NCI-H1417 treated with DMSO at 0.1 percent for 48 hours (cell line): ENCODE measurements at places on chromosomes 5 and 9.

- no peak for DNase-seq
Measured at GRCh38 chr9:114000671-114001409, 77.3 kb downstream of the AMBP start.

- DNase-seq, result no peak
Measured at GRCh38 chr5:140214831-140215230, 39.8 kb downstream of the CYSTM1 start.

DNA sequence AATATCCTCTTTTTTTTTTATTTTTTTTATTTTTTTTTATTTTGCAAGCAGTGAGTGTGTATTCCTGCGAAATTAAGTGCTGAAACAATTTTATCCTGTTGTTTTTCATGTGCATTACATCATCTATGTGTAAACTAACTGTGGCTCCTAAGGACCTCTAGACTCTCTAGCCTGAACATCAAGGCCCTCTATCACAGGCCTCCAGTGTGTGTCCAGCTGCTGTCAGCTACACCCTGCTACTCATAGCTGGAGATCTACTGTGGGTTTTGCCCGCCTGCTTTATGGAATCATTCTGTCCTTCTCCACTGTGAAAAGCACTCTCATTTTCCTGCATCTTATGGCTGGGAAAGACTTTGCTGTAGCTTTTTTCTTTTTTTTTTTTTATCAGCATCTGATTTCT, 157.8 kb downstream of the KCTD16 start:
- DNase-seq, result no peak

DNA sequence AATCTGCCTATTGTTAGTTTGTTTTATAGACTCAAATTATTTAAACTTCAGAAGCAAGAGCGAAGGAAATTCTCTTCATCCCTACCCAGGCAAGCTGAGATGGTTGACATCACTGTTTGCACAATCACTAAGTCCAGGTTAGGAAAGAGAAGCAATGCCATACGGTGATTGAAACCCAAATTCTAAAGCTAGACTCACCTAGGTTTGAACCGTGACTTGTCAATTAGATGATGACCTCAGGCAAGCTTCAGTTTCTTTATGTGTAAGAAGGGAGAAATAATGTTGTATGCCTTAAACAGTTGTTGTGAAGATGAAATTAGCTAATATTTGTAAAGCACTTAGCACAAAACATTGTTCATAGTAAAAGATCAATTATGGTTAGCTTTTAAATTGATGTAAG, 96.5 kb upstream of the ANKRD55 start:
- no peak for DNase-seq

DNA sequence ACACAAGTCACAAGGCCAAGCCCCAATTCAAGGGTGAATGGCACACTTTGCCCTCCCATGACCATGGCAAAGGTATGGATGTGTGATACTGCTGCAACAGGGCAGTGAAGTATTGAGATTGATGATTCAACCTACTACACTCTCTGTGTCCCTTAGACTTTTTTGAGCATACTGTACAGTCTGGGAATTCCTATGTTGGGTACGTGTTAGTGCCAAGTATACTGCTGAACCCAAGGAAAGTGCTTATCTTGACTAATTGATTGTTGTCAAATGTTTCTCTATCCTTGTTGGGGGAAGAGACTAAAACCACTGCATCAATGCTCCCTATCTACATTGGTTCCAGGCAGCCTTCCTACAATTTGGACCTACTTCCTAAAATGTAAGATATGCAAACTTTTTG, 93.7 kb downstream of the NDFIP1 start:
- no peak for DNase-seq

- DNase-seq, result no peak
Measured at GRCh38 chr9:81782313-81782995, 93.1 kb upstream of the TLE1 start.

GRCh38 chr5:9015937-9016270, 530.0 kb downstream of the SEMA5A start:
- no peak for DNase-seq

GRCh38 chr9:87793292-87793691, 67.4 kb downstream of the CTSL start:
- no peak for DNase-seq

- DNase-seq, result no peak
Measured at GRCh38 chr5:131264451-131265099, 722 bp downstream of the CDC42SE2 start.

GRCh38 chr5:89595056-89595455, 712.1 kb upstream of the MEF2C start:
- DNase-seq, result no peak

GRCh38 chr5:72296256-72296655, 23.8 kb downstream of the MRPS27 start:
- no peak for DNase-seq

DNA sequence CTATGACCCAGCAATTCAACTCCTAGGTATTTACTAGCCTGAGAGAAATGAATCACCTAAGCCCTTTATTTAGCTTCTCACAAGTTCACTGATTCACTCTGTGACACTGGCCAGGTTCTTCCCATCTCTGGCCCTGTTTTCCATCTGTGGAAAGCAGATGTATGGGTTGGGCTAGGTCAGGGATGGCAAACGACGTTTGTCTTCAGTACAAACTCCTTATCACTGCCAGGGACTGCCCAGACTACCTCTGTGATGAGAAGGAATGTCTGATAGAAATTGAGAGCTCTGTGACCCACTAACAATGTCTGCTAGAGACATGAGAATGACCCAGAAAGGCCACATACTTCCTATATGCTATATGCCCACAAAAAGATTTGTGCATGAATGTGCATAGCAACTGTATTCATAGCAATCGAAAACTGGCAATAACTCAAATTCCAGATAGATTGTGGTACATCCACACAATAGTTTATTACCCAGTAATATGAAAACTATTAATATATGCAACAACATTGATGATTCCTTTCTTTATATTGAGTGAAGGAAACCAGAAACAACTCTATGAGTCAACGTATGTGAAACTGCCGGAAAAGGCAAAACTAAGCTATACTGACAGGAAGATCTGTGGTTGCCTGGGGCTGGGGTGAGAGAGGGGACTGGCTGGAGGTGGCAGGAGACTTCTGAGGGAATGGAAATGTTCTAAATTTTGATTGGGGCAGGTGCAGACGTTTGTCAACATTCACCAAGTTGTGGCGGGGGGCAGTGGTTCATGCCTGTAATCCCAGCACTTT, 32.0 kb upstream of the ADAM19 start:
- DNase-seq, result no peak

DNA sequence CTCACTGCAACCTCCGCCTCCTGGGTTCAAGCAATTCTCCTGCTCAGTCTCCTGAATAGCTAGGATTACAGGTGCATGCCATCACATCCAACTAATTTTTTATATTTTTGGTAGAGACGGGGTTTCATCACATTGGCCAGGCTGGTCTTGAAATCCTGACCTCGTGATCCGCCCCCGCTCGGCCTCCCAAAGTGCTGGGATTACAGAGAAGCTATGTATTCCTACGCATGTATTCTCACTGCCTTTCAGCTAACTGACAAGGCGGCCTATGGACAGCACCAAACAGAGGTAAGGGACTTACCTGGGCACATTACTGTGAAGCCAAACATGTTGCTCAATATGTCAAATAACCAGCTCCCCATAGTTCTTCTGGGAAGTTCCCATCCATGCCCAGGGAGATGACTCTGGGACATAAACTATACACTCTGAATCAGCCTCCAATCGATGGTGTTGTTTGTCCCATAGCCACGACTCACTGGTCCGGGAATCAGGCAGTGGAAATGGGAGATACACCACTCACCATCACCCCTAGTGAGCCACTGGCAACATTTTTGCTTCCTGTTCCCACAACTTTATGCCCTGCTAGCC, 114.6 kb downstream of the SYK start:
- no peak for DNase-seq

DNA sequence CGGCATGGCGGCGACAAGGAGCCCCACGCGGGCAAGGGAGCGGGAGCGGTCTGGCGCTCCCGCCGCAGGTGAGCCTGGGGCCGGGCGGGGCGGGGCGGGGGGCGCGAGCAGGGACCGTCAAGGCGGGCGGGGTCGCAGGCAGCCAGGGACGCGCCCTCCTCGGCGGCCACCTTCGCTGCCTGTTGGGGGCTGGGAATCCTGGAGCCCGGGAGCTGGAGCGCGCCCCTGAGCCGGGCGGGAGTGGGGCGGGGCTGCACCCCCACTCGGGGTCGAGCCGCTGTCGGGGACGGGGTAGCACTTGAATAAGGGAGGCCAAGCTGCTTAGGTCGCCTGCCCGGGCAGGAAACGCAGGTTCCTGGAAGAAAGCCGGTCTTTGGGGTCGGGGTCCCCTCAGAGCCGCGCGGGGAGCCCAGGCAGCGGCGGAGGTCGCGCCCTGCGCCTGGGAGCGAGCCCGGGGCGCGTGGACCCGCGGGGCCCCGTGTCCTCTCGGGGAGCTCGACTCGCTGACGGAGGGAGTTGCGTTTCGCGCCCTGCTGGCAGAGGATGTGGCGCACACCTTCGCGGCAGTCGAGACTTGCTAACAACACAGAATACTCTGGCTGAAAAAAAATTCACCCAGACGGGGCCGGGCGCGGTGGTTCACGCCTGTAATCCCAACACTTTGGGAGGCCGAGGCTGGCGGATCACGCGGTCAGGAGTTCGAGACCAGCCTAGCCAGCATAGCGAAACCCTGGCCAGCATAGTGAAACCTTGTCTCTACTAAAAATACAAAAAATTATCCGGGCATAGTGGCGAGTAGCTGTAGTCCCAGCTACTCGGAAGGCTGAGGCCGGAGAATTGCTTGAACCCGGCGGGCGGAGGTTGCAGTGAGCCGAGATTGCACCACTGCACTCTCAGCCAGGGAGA, 552 bp downstream of the OTULINL start:
- DNase-seq, result no peak

- DNase-seq, result no peak
Measured at GRCh38 chr9:125810161-125810560, 63.0 kb downstream of the PBX3 start.

GRCh38 chr5:131250751-131251475, 12.9 kb upstream of the CDC42SE2 start:
- no peak for DNase-seq

GRCh38 chr5:172453986-172454357, 353 bp downstream of the SH3PXD2B start:
- no peak for DNase-seq

- DNase-seq, result no peak
Measured at GRCh38 chr5:116699332-116699731, 124.7 kb upstream of the SEMA6A start.

DNA sequence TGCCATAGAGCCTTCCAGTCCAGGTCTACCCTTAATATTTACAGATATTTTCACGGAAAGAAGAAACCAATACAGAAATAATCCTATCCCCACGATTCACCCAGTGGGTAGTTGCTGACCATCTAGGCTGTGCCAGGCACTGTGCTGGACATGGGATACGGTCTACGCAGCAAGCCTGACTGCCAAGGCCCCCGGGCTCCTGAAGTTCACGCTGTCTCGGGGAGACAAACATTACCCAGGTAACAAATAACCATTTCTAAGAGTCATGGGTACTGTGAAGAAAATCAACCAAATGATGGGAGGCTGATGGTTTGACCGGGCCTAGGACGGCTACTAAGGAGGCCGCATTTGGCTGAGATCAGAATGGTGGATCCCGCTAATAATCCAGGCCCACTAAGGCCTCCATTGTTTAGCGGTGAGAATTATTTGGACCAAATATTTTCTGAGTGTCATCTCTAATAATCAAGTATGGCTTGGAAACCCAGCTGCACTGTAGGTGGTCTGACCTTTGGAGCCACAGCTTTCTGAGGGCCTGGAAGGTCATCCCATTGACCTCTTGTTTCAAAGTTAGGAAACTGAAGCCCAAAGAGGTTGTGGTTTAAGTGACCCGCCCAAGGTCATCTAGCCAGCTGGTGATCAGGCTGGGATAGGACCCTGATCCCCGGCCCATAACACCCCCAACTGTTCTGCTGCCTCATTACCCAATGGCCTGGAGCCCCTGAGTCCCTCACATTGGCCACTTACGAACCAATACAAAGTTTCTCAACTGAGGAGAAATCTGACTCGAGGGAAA, 82.4 kb downstream of the AK8 start:
- DNase-seq, result no peak

DNA sequence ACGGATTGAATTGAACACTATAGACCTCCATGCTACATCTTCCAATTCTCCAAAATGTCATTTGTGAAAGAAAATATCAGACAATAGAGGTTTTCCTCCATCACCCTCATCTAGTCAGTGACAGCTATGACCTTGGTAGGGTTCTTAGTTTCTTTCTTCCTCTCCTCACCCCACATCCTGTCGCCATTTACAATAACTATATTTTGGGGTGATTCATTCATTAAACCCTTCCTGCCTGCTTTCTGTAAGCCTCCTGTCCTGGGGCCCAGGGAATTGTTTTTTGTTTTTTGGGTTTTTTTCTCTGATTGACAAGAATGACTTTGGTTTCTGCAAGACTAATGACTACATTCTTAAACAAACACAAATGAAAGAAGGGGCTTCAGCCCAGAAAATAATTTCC, 82.6 kb downstream of the PRELID2 start:
- DNase-seq, result no peak

GRCh38 chr9:110208031-110208430, at the start of gene C9orf152:
TSS of gene C9orf152 (minus strand) at chr9:110208159. CDS start at chr9:110207579, 580 bp downstream.
- no peak for DNase-seq

DNA sequence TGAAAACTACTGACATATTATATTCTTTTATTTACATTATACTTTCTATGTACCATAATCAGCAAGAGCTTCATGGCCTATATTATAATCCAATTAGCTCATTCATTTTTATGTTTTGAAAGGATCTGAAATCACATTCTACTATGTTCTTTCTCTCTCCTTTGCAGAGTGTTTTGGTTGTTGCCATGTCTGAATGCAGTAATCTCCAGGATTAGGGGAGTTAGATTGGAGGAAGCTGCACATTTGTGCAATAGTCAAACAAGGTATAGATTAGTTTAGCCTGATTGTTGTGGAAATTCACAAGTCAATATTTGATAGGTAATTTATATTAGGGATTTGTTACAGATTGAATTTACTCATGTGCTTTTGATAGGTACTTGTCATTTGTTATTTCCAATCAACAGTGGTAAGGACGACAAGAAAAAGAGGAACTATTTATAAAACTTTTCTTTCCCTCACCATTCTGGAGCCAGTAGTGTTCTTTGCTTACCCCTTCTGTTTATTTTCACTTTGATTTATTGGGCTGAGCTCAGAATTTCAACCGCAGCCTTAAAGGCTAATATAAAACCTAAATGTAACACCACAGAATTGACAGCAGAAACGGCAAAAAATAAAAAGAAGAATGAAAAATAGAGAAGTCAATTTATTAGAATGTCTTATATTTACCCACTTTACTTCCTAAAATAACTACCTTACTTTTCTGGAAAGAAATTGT, 597.0 kb downstream of the CHSY3 start:
- no peak for DNase-seq

- no peak for DNase-seq
Measured at GRCh38 chr5:79613549-79613948, 1.3 kb downstream of the TENT2 start.

DNA sequence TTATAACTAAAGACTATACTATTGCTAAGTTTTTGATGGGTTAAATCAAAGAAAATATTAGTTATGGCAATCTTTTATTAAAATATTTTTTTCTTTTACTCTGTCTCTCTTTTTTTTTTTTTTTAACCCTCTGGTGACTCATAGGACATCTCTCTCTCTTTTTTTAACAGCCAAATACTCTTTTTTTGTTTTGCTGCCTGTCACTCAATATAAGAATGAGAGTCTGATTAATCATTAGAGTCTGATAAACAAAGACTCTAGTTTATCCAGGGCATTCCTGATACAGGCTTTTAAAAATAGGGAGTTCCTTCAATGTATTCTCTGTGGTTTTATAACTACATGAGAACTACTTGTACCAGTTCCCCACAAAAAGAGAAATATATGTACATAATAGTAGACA, 77.3 kb downstream of the SLC38A9 start:
- no peak for DNase-seq
